SHP77 treated with DMSO at 0.1 percent for 48 hours (cell line): ENCODE measurements at places on chromosomes 4 and X.

DNA sequence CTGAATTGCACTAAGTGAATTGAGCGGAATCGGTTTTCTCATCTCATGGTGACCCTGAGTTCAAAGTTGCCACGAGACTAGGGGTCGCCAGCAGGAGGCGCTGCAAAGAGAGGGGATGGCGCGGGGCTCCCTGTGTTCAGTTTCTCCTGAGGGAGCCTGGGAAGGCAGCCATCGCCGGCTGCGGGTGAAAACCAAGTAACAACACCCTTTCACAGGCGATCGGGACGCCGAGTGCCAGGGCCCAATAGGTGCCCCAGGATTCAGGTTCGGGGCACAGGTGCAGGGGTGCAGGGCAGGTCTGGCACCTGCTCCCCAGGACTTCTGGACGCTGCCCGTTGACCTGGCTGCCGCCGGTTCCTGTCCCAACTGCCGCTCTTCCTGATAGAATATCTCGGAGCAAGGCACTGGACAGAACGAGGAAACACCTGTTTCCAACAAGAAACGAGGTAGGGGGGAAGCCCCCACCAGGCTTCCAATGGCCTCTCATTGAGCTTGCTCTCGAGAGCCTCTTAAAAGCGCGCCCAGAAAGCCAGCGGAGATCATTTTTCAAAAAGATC is 1.1 kb upstream of the FGF16 start:
- no peak for DNase-seq

DNA sequence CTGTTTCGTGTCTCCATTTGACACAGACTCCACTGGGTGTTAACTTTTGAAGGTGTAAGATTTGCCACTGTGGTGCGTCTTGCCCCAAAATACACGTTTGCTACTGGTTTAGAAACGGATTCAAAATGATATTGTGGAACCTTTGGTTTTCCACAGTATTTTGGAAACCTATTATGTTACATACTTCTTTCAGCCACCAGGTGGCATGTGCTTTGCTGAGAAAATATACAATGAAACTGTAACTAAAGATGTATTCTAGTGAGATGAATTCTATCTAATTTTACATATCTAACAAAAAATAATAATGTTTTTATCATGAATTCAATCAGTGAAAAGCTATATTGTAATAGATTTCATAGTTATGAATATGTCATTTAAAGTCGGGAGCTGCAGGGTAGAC is 28.4 kb upstream of the SLITRK4 start:
- no peak for DNase-seq

DNA sequence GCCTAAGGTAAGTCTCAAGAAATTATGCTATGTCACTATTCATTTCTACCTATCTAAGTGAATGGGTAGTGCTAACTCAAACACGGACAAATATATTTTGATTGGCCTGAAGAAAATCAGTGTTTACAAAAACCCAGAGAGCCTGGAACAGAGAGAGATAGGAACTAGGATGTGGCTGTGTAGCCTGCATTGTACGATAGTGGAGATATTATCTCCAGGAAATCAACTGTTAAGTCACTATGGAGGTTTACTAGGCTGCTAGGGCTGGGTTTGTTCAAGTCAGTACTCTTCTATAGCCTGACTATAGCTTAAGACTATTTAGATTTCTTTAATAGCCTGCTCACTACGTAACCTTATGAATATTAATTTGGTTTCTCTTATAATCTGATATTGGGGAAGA is 127.9 kb downstream of the TACR3 start:
- no peak for DNase-seq

GRCh38 chr4:123807866-123808265 is 411.3 kb downstream of the SPRY1 start:
- DNase-seq = no peak

DNA sequence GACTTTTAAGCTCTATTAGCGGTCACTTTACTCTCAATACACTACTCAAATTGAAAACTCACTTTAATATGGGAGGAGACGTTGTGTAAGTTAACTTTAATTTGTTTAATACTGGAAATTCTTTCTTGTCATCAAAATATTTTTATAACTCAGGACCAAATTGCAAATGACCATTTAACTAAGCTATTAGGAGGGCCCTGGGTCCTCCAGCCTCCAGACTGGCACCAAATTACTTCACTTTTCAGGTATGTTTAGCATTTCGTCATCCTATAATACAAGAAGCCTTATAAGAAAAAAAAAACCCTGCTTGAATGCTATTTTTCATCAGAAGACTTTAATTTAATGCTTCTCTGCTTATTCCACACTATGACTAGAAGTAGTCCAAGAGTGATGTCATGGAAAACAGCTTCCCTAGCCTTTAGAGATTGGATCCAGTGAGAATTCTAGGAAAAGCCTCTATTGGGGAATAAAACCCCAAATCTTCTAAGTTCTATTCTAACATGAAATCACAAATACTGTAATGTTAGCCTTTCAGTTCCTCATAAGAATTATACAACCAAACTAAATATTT is 6.6 kb downstream of the KLHL15 start:
- no peak for DNase-seq

- DNase-seq = no peak
Measured at GRCh38 chrX:14573161-14573560, 43.8 kb downstream of the GLRA2 start.

DNA sequence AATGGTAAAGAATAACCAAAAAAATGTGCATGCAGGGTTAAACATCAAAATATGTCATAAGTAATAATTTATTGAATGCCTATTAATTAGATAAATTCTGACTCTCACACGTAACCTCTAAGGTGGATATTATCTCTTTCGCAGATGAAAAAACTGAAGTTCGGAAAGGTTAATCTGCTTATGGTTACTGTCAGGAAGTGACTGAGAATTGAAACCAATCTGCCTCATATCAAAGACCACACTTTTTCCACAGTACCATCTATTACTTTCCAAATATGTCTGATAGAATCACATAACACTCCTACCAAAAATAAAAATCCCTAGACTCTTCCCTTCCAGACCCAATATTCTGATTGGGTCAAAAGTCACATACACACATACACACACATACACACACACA is 6.2 kb downstream of the CHIC2 start:
- DNase-seq = no peak

DNA sequence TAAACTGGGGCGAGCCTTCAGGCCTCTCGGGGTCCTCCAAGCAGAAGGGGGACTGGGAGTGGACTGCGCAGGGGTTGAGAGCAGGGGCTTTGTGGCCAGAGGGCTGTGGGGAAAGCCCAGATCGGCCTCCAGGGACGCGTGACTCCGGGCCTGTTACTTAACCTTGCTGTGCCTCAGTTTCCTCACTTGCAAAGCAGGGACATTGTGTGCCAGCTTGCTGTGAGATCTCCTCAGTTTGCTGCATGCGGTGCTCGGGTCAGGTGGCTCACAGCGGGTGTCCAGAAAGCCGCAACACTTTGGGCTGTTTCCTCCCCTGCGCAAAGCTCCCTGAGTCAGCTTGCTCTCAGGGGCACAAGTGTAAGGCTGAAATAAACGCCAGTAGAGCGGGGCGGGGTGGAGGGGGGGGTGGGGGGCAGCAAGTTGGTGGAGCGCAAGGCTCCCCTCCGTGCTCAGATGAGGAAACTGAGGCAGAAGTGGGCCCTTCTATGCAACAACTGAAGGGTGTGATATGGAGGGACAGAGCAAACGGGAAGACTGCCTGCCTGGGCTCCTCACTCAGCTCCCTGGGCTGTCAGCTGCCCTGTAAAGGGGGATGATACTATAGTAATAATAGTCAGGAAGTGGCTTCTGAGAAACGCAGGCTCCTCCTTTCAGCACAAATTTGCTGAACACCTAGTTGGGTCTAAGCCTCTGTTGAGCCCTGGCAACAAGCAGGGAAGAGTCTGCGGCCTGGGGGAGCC is 101.0 kb downstream of the HMX1 start:
- DNase-seq = no peak

GRCh38 chr4:98659106-98659592 is 738 bp upstream of the TSPAN5 start:
- DNase-seq = no peak

DNA sequence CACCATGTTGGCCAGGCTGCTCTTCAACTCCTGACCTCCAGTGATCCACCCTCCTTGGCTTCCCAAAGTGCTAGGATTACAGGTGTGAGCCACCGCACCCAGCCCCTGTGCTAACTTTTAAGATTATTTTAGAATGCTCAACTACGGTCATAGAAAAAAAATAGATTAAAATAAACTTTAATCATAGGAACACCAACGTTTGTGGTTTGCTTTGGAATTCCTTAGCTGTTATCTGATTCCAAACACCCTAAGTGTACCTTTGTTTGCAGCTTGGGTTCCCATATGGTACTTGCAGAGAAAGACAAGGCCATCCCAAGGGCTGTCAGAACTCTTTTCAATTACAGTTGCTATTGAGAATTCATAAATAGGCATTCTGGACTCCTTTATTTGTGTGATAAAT is 90.1 kb upstream of the EFHC2 start:
- no peak for DNase-seq

GRCh38 chr4:1793940-1794808 is 1.1 kb downstream of the FGFR3 start:
- no peak for DNase-seq

DNA sequence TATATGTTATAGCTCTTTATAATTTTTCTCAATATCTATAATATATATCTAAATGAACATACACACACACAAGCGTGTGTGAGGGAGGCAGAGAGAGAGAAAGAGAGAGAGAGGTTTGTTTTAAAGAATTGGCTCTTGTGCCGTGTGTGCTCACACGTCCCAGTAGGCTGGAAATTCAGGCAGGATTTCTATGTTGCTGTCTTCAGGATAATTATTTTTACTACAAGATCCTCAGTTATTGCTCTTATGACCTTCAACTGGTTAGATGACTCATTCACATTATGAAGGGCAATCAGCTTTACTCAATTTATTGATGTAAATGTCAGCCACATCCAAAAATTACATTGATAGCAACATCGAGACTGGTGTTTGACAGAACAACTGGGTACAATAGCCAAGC is 1520.7 kb upstream of the PCDH7 start:
- no peak for DNase-seq

DNA sequence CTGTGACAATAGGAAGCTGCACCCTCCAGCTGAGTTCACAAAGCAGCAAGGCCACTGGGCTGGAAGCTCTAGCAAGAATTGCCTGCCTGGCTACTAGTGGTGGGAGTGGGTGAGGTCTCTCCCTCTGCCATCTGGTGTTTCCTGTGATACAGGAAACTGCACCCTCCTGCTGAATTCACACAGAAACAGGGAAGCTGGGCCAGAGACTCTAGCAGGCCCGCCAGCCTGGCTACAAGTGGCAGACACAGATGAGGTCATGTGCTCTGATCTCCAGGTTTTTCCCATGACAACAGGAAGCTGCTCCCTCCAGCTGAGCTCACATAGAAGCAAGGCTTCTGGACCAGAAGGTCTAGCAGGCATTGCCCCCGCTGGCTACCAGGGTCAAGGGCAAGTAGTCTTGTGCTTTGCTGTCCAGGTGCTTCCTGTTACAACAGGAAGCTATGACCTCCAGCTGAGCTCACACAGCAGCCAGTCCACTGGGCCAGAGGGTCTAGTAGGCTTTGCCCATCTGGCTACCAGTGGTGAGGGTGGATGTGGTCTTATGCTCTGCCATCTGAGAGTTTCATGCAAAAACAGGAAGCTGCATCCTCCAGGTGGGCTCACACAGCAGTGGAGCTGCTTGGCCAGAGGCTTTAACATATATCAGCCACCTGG is 41.5 kb upstream of the ZXDA start:
- DNase-seq = no peak

GRCh38 chr4:147510962-147511668 is 30.2 kb downstream of the EDNRA start:
- no peak for DNase-seq

DNA sequence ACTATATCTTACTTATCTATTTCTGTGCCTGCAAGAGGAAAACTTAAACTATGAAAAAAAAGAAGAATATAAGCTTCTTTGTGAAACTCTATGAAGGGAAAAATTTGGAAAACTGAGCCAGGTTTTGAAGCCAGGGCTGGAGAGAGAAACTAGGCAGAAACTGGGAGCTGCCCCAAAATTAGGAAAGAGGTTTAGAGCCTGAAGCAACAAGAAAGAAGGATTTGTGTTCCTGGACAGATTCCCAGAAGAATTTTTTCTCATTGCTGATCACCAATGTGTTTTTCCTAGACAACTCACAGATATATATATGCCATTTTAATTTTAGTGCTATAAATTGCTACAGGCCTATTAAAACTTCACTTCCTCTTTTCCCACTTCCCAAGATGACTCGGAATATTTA is 245.0 kb upstream of the GEMIN8 start:
- no peak for DNase-seq

DNA sequence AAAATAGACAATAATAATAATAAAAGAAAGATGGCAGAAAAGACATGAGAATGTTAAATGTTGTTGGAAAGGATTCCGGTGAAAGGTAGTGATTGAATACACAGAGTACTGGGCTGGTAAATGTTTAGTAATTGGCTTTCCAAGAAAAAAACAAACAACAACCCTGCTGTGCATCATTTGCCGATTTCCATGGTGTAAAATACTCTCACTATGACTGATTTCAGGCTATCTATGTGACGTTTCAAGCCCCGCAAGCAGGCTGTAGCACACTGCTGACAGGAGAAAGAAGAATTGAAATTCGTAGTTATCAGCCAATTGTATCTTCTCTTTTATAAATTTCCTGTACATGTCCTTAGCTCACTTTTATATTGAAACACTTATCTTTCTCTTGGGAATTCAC is 13.6 kb upstream of the SEPTIN6 start:
- DNase-seq = no peak

GRCh38 chrX:115906276-115906675 is 264.3 kb upstream of the AGTR2 start:
- DNase-seq = no peak

- DNase-seq = no peak
Measured at GRCh38 chr4:71235311-71236201, 103.3 kb upstream of the SLC4A4 start.

DNA sequence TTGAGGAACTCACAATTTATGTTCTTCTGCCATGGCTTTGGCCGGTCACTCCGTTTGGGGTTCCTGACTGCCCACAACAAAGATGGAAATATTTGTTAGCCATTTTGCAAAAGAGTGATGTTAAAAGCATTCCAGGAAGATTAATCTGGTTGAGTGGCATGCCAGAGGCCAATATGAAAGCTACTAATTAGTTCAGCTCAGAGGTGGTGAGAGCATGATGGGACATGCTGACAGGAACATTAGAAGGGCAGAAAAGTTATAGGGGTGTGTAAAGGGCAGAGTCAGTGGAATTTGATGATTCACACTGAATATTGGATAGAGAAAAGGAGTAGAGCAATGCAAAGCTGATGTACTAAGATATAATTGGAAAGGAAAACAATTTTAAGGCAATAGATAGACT is 94.4 kb downstream of the TLL1 start:
- DNase-seq = no peak

DNA sequence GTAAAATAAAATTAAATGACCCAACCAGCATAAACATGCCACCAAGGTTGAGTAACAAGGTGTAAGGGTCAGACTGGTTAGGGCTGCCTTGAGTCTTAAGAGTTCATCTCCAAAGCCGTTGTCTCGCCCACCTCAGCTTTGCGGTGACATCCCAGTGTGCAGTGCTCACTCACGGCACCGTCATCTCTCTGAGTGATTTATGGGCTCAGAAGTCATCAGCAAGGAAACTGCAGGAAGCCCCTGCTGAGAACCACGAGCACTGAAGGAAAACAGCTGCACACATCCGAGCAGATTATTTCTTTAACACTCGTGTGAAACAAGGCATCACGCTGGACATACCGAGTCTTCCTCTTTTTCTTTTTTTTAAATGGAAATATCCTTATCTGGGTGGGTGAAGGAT is 411.1 kb downstream of the TRIML1 start:
- DNase-seq = no peak

- DNase-seq = no peak
Measured at GRCh38 chr4:100935090-100935489, 412.2 kb downstream of the PPP3CA start.

GRCh38 chr4:112282860-112283667 is 2.6 kb downstream of the TIFA start:
- DNase-seq = no peak
